ENCODE measurements at places on chromosomes 5 and 9.
A peak's percentile ranks its signal among the peaks of the same experiment; 100 is the strongest.

DNA sequence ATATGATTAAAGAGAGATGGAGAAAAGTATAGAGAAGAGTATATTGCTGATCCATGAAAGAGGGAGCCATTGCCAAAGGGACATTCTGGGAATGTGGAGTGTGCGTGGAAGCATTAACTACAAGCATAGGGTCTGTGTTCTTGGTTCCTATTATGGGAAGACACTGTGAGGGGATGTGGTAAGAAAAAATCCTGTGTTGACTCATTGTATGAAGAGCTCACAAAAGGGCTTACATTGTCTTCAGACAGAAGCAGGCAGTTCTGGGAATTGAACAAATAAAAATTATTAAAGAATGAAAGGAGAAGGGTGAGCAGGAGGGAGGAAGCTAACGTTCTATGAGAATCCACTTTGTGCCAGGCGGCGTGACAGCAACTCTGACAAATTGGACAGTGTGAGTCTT is 250.4 kb upstream of the CHD1 start:
- no peaks in the 10 kb centered on the region for H3K4me1 ChIP-seq
- no peak overlapping the region for H3K4me3 ChIP-seq
- no peak for DNase-seq

DNA sequence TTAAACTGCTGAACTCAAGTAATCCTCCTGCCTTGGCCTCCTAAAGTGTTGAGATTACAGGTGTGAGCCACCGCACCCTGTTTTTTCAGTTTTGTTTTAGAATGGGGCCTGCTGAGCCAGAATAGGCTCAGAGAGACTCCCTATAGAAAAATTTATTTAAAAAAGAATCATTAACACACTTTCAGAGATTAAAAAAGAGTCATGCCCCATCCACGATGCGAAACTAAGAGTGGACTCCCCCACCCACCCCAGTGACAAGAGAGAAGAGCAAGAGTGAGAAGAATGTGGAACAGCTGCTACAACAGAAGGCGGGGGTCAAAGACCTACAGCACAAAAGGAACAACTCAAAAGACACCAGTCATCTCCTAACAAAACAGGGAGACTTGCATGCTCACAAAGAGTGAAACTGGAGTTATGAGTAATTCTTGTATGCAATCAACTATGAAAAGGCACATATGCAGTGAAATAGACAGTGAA is 47.2 kb downstream of the GLDC start:
- H3K36me3 ChIP-seq = no peaks in the 10 kb centered on the region
- no peak overlapping the region for H3K27ac ChIP-seq
- peaks cover 4% of the 10 kb centered on the region for H3K4me1 ChIP-seq

DNA sequence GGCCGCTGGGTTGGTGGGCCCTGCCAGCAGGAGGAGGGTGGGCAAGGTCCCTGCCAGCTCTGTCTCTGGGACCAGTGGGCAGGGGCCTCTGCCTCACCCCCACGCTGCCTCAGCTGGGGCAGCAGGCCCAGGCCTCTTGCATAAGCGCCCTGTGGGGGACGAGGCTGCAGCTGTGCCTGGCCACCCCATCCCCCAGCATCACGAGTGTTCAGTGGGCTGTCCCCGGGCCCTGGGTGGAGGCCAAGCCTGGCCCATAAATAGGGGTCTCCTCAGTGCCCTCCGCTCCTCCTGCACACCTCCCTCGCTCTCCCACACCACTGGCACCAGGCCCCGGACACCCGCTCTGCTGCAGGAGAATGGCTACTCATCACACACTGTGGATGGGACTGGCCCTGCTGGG is at the start of gene PTGDS:
Gene PTGDS, plus strand, starts transcription at position 282 of the 400 bp plus-strand sequence. Its CDS starts 75 bp downstream, at position 357.
- H3K27me3 ChIP-seq = peaks cover 12% of the 10 kb centered on the region
- H3K27ac ChIP-seq = no peak within 1 kb of the TSS
- peak within 1 kb of the TSS; percentile 9 for H3K4me3 ChIP-seq
- no peaks in the 10 kb centered on the region for H3K36me3 ChIP-seq

- H3K36me3 ChIP-seq = no peaks in the 10 kb centered on the region
- peaks cover 16% of the 10 kb centered on the region for H3K4me1 ChIP-seq
- H3K27ac ChIP-seq = peak overlapping the region; percentile 17
These were observed 157.0 kb upstream of the RAI14 start for GRCh38 chr5:34499001-34499734.

DNA sequence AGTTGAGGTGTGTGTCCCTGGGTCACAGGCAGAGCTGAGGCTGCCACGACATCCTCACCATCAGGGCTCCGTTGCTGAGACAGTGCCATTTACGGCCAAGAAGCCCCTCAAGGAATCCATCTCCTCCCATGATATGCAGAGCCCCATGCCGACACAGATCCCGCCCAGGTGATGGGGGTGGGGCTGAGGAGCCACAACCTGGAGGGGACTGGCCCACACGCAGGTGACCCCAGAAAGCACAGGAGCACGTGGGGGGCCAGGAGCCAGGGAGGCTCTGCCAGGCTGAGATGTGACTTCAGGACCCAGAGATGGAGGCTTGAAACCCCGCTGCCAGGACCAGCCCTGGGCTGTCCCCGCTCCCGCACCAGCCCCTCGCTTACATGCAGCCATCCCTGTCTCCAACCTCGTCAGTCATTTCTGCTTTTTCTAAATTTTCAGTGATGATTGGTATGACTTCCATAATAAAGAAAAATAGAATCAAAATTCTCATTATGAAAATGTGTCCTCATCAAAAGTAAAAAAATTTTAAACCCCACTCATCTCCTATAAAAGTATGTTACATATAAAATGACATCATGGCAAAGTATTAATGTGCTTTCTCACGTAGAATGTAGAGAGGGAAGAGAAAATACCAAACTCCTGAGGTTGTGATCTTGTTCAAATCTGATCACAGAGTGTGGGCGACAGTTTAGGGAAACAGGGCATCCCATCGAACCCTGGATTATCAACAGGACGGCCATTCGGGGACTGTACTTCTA is 98.0 kb upstream of the SARDH start:
- no peak overlapping the region for H3K4me3 ChIP-seq
- no peak for DNase-seq
- H3K27me3 ChIP-seq = no peaks in the 10 kb centered on the region

DNA sequence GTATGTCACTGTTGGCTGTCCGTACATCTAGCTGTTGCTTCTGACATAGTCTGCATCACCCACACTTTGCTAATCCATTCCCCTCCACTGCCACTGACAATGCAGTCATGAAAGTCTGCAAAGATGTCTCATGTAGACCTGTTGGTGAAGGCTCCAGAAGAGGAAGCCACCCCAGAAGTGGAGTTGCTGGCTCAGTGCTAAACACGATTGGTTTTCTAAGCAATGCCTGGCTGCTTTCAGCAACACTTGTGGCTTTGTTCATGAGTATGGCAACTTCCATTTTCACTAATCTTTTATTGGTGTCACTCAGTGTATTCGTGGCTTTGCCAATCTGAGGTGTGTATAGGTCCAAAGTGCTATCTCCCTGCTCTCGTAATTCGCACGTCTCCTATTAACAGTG is 288.1 kb downstream of the GADD45G start:
- H3K27me3 ChIP-seq = peaks cover 4% of the 10 kb centered on the region
- H3K27ac ChIP-seq = no peak overlapping the region

DNA sequence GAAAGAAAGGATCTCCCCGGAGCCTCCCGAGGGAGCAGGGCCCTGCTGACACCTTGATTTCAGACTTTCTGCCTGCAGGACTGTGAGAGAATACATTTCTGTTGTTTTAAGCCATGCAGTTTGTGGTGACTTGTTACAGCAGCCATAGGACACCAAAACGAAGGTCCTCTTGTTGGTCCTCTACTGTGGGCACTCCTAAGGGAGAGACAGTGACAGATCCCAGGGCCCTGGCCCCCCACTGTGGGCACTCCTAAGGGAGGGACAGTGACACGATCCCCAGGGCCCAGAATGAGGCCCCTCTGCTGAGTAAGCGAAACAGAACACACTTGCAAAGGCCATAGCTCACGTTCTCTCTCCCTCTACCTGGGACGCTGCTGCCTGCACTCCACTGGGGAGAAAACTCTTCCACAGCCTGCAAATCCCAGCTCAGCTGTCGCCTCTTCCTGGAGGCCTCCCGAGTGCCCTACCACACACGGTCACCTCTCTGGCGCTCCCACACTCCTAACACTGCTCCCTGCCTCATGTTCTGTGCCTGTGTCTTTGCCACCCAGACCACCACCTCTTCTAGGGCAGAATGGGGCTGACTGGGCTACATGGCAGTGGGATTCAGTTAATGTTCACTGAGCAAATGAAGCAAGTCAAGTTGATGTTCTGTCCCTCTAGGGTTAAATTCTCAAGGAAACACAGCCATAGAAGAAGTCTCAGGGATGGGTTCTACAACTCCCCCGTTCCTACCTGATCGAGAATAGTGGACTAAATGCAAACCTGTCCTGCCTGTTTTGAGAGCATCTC is 23.8 kb downstream of the ANKS6 start:
- H3K27me3 ChIP-seq = no peaks in the 10 kb centered on the region
- DNase-seq = no peak
- H3K4me3 ChIP-seq = no peak overlapping the region
- H3K27ac ChIP-seq = no peak overlapping the region
- peaks cover 36% of the 10 kb centered on the region for H3K36me3 ChIP-seq

GRCh38 chr5:57422993-57423392 is 59.6 kb downstream of the ACTBL2 start:
- DNase-seq = no peak
- H3K27me3 ChIP-seq = no peaks in the 10 kb centered on the region
- H3K4me3 ChIP-seq = no peak overlapping the region

GRCh38 chr5:74594137-74595040 is 46.1 kb downstream of the ENC1 start:
- no peaks in the 10 kb centered on the region for H3K36me3 ChIP-seq
- DNase-seq = no peak
- H3K4me3 ChIP-seq = no peak overlapping the region
- peaks cover 7% of the 10 kb centered on the region for H3K27me3 ChIP-seq

DNA sequence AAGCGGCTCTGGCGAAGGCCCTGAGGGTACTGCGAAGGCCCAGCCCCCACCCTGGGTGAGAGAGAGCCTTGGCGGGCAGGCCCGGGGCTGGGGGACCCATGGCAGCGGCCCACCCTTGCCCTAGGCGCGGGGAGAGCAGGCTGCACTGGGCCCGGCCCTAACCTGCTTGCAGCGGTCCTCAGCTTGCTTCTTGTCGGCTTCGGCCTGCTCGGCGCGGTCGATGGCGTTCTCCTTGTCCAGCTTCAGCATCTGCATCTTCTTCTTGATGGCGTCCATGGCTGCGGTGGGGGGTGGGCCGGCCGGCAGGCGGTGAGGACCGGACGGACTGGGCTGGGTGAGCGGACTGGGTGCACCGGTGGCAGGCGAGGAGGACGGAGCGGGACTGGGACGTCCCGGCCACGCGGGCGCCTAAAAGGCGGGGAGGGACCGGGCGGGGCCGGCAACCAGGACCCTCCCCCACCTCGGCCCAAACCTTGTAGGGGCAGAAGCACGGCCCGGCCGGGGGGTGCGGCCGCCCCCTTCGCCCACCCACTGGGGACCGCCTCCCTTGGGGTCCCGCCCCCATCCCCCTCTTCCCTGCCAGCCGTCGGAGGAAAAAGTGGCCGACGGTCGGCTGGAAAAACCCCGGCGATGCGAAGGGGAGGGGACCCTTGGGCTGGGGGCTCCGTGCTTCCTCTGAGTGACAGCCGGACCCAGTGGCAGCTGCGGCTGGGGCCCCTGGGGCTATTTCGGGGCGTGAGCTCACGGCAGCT is at the start of gene TPM2:
Gene TPM2, minus strand, starts transcription at position 384 of the 752 bp plus-strand sequence. Its CDS starts 108 bp downstream, at position 276.
- H3K27me3 ChIP-seq = no peaks in the 10 kb centered on the region
- H3K4me1 ChIP-seq = peaks cover 7% of the 10 kb centered on the region
- DNase-seq = no peak

DNA sequence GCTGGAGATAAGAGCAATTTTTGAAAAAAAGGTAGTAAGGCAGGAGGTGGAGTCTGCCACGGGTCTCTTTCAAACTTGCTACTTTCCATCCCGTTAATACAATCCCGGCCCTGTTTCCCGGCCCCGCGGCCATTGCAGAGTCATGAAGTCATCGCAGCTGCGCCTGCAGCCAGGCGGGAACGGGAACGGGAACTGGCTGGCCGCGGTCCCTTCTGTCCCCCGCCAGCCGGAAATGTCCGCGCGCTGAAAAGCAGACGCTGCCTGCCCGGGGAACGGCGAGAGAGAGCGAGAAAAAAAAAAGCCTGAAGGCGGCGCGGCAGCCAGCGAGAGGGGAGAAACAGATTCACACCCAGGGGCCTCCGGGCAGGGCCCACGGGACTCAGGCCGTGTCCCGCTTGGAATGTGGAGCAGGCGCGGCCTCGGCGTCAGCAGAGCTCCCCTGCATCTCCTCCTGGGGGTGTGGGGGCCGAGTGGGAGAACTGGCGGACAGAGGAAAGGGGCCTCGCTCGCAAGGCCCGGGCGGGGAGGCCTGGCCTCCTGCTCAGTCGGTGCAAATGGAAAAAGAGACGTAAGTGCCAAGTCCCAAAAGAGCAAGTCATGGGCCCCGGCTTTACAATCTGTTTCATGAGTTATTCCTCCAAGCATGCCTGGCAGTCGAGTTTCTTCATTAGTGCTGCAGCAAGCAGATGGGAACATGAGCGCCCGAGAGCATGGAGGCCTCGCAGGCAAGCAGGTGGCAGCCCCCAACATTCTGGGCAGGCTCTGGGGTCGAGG is 201.2 kb upstream of the GAS1 start:
- DNase-seq = no peak
- H3K27me3 ChIP-seq = peaks cover 11% of the 10 kb centered on the region
- H3K36me3 ChIP-seq = peaks cover 2% of the 10 kb centered on the region
- H3K27ac ChIP-seq = no peak overlapping the region
- no peaks in the 10 kb centered on the region for H3K4me1 ChIP-seq

- peaks cover 6% of the 10 kb centered on the region for H3K4me1 ChIP-seq
- H3K36me3 ChIP-seq = no peaks in the 10 kb centered on the region
- peak; percentile 28 for DNase-seq
- H3K27me3 ChIP-seq = no peaks in the 10 kb centered on the region
- no peak overlapping the region for H3K4me3 ChIP-seq
These were observed 11.2 kb downstream of the ROPN1L start for GRCh38 chr5:10452768-10453331.

DNA sequence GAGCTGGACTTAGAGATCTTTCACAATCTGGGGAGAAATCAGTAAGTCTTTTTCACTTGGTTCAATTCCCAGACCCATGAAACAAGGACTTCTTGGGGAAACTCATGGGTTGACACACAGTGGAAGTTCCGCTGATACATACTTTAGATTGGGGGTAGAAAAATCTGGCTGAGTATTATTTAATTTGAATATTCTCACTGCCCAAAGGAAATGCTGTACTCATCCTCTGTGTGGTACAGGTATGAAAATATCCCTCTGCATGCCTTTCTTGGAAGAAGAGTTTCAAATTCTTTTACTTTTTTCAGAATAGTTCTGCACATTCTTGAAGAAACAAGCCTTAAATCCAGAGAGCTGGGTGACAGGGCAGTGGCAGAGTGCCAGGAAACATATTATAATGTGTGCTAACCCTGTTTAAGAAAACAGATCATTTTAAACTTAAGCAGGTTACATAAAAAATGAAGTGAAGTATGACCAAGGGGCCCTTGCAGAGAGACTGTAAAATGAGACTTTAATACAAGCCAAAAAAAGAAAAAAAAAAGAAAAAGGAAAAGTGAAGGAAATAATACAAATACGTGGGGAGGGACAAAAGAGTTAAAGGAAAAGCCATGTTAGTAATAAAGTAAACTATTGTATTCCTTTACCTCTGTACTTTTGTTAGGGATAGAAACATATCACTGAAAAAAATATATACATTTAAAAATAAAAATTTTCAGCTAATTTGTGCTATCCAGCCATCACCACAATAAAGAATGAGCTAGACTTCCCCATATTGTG is 173.4 kb upstream of the NR3C1 start:
- H3K36me3 ChIP-seq = peaks cover 2% of the 10 kb centered on the region
- H3K4me1 ChIP-seq = peaks cover 10% of the 10 kb centered on the region
- DNase-seq = no peak
- no peak overlapping the region for H3K4me3 ChIP-seq
- no peak overlapping the region for H3K27ac ChIP-seq
- H3K27me3 ChIP-seq = no peaks in the 10 kb centered on the region
